ENCODE measurements at places on chromosomes 3 and 15.

GRCh38 chr3:100277255-100277800 is 16.5 kb downstream of the TBC1D23 start:
- peak; percentile 55 for DNase-seq

DNA sequence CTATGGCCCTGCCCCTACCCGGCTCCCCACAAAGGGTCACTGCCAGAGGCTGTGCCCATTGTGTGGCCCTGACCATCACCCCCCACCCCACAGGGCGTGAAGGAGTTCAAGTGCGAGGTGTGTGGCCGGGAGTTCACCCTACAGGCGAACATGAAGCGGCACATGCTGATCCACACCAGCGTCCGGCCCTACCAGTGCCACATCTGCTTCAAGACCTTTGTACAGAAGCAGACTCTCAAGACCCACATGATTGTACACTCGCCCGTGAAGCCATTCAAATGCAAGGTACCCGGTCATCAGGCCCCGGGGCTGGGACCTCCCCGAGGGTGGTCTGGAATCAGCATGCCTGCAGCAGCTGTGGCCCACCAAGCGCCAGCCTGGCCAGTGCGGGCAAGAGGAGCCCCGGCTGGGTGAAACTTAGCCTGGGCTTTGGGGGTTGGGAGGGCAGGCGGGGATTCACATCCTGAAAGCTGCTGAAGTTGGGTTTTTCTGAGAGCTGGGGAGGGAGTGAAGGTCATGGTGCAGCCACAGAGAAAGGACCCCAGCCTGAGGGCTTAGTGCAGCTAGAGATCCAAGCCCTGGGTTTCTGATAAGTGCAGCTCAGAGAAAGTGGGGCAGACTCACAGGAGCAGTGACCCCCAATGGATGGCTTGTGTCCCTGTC is 29.2 kb downstream of the IDH2 start:
- DNase-seq: no peak

DNA sequence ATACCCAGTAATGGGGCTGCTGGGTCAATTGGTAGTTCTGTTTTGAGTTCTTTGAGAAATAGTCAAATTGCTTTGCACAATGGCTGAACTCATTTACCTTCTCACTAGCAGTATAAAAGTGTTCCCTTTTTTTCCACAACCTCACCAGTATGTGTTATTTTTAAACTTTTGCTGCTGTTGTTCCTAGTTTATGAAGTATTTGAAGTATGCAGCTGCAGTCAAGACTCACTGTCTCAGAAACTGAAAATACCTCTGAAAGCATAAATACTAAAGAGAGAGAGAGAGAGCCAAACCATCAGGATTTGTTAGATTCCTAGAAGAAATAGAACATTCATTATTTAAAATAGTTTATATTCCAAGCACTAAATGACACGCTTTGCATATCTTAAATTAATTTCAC is 764.2 kb downstream of the NTRK3 start:
- DNase-seq: no peak

DNA sequence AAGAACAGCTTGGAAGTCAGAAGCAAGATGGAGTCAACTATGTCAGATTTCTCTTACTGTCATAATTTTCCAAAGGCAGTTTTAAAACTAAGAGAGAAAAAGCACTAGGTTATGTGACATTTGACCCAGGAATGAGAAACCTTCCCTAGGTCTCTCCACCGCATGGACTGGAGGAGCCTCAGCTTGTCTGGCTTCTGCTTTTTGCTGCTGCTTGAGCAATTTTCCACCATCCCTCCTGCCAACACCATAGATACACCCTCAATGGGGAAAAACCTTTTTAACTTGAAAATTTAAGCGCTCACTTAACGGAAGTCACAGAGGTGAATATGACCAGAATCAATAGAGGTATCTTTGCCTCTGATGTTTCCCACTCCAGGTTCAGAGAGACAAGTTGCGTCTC is 17.8 kb upstream of the IREB2 start:
- DNase-seq: no peak

DNA sequence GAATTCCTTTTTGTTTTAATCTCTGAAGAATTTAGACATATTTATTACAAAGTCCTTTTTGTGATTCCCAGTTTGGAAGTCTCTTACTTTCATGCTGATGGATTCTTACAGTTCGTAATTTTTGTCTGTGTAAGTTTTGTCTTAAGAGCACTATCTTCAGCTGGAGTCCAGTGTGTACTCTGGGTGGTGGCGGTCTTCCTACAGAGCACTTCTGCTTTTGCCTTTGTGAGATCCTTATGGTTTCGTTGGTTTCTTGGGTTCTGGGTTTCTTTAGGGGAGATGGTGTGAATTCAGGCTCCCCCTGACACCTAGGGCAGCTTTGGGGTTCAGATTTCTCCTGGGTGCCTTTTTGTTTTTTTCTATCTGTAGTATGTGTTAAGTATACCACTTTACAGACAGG is 45.3 kb downstream of the PLS1 start:
- DNase-seq: no peak

DNA sequence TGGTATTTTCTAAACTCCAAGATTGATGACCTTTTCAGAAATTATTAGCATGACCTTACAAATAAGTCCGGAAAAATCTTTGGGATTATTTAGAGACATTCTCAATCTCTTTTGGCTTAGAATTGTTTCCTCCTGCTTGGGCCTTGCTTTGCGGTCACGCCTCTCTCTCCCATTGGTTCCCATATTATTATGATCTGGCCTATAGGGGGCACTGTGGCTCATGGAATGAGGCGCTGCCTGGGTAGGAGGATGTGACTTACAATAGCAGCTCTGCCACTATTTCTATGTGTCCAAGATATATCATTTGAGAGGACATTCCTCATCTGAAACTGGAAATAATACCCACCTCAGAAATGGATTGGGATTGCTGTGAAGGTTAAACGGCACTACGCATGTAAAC is 464.9 kb downstream of the MFSD1 start:
- DNase-seq: peak; percentile 28

GRCh38 chr3:126655887-126656286 is 963 bp upstream of the TXNRD3 start:
- no peak for DNase-seq

GRCh38 chr15:88388686-88389085 is 78.5 kb downstream of the MRPL46 start:
- no peak for DNase-seq
